Activated T-cell treated with anti-CD3 and anti-CD28 coated beads for 1 hour (primary cell): ENCODE measurements at places on chromosomes 3 and 15.

- no peak for DNase-seq
Observed at GRCh38 chr3:14154276-14154675, 24.1 kb downstream of the XPC start.

DNA sequence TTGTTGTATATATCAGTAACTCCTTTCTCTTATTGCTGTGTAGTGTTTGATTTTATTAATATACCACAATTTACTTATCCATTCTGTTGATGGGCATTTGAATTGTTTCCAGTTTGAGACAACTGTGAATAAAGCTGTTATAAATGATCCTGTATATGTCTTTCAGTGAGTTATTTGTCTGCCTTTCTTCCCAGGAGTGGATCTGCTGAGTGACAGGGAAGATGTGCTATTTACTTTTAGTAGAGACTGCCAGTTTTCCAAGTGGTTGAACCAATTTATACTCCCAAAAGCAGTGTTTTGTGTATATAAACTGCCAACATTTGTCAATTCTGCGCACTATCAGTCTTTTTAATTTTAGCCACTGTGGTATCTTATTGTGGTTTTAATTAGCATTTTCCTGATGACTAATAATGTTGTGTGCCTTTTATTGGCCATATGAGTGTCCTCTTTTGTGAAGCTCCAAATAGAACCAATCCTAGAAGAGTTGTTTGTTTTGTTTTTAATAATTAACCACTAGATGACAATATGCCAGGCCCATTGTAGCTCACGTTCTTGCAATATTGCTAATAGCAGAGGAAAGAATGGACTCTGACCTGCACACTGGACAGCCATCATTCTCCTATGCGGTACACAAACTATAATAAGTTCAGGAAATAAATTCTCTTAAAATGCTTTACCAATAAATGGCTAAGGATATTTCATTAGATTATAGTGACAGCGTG, 25.3 kb downstream of the TRANK1 start:
- DNase-seq: no peak

DNA sequence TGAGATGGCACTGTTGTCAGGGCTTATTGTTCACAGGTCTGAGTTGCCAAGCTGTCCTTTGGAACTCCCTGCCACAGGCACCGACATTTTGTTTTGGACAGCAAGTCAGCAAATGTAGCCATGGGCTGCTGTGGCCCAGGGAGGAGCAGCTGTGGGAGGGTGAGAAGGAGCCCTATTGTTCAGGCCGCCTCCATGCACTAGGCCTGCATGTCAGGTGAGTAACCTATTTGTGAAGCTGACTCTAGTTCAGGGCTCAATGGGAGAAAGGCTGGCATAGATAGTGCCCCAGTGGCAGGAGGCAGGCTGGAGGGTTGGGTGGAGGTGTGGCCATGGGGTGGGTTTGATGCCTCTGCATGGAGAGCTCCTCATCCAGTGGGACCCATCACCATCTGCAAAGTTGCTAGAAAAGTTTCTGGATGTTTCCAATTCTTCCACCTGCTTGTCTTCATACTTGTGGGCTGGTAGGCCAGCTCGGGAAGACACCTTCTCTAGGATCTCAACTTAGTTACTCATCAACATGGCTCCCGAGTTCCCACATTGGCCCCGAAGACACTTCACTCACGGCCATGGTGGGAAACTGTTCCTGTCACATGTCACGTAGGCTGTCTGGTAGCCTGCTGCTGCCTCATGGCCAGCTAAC, 19.5 kb downstream of the AMOTL2 start:
- DNase-seq: no peak

GRCh38 chr3:5004319-5005152, 25.3 kb downstream of the BHLHE40 start:
- no peak for DNase-seq

- no peak for DNase-seq
Observed at GRCh38 chr3:9244495-9245183, 4.8 kb downstream of the SRGAP3 start.

- DNase-seq: no peak
Observed at GRCh38 chr3:4138786-4139431, 164.3 kb upstream of the SETMAR start.

- no peak for DNase-seq
Observed at GRCh38 chr3:79139395-79140068, 628.3 kb downstream of the ROBO1 start.

DNA sequence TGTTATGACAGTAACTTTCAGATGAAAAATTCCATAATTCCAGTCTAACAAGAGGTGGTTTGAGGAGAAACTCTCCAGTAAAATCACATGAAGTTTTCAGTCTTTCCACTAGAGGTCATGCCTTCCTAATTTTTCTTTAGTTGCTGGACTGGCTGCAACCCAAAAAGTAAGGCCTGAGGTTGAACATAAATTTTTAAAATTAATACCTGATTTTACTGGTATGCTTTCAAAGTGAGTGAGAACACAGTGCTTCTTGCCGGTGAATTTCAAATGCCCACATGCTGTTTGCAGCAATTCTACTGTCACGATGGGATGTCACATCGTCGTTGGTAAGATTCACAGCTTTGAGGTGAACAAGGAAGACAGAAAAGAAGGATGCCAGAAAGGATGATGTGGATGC, 89.0 kb upstream of the FGF12 start:
- no peak for DNase-seq
